ENCODE measurements at places on chromosomes 16 and 17.

DNA sequence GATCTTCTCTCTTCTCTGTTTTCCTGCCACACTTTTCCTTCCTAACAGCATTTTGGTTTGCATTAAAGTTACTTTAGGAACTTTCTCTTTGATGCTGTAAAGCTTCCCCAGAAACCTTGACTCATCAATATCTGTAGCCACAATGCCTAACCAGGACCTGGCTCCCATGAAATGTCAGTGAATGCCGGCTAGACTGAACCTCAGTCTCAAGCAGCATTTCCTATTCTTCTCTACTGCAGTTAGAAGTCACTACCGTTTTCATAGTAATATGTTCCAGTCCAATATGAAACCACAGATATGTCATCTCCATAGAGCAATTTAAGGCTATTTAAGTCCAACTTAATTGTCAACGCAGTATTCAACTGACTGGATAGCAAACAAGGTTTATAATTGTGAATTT, 28.9 kb downstream of the ITFG1 start:
- no peak for DNase-seq

GRCh38 chr17:19656851-19657581, 8.5 kb downstream of the ALDH3A2 start:
- no peak for DNase-seq

GRCh38 chr16:7746941-7747340, 414.3 kb downstream of the RBFOX1 start:
- no peak for DNase-seq

DNA sequence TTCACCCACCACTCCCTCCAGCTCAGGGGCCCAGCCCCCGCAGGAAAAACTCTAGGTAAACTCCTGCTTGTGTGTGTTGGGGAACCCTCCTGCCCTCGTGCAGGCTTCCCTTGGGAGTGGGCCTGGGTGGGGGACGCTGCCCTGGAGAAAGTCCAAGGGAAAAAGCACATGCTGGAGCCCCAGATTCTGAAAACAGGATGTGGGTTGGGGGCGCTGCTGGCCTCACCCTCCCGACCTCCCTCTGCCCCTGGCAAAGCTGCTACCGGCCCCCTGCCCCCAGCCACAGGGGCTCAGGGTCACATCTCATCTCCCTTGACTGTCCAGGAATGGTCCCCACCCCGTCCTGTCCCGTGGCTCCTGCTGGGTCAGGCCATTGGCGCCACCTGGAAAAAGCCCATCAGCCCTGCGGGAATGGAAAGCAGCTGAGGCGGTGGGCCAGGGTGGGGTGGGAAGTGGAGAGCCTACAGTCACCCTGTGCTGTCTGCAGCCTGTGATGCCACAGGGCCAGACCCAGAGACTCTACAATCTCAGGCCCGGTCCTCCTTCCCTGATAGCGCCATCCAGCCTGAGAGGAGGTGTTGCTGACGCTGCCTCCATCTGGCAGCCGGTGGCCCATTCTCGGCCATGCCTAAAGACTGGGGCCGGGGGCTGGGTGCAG, 2.5 kb upstream of the GJD3 start:
- no peak for DNase-seq

DNA sequence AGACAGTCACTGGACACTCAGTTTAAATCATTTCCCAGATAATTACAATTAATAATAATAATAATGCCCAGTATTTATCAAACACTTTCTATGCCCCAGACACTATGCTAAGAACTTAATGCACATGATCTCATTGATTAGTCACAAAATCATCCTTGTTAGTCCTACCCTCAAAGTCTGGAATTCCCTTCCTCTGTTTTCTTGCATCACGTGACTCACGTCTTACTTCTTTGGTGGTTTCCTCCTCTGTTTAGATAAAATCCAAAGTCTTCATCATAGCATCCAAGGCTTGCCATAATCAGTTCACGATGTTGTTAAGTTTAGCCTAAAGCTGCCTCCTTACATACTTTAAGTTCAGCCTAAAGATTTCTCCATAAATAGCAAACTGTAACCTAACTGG, 471.9 kb downstream of the PMP22 start:
- DNase-seq = no peak

DNA sequence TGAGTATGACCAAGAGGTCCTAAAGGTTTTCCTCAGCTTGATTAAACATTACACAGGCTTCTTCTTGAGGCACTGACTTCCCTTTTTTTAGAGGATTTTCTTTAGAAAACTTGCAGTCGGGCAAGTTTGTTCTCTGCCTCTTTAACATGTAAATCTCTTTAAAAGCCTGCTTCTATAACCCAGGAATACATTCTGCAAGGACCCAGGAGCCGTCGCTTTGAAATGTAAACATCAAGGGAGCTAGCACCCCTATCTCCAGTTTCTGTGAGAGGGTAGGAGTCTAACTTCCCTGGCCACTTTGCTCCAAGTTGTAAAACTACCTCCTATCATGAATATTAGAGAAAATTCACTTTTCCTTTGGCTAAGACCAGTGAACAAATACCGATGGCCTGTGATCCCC, 201.5 kb upstream of the CPHXL start:
- DNase-seq = no peak

DNA sequence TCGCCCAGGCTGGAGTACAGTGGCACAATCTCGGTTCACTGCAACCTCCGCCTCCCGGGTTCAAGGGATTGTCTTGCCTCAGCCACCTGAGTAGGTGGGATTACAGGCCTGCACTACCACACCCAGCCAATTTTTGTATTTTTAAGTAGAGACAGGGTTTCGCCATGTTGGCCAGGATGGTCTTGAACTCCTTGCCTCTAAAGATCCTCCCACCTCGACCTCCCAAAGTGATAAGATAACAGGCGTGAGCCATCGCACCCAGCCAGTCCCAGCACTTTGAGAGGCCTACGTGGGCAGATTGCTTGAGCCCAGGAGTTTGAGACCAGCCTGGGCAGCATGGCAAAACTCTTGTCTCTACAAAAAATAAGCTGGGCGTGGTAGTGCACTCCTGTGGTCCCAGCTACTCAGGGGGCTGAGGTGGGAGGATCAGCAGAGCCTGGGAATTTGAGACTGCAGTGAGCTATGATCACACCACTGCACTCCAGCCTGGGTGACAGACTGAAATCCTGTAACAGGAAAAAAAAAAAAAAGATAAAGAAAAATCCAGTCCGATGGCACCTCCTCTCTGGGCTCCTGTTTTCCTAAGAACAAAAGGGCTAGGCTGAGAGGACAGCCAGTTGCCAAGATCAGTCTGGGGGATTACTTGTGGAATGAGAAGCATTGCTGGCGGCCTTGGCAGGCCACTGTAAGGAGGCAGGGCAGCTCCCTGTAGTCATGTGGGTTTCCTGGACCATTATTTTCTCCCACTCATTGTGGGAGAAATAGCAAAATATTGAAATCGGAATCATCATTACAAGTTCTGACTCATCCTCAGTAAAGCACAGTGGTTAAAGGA, 3.0 kb upstream of the PIPOX start:
- no peak for DNase-seq

DNA sequence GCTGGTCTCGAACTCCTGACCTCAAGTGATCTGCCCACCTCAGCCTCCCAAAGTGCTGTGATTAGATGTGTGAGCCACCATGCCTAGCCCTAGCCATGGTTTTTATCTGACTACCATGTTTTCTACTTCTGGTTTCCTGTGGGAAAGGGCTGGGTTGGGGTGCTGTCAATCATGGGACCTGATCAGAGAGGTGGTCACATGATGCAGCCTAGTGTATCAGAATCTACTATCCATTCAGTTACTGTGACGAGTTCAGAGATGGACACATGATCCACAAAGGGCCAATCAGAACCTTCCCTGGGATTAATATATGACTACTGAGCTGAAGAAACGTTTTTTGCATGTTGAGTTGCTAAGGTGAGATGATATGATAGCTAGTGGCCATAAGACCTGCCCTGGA, 59.1 kb downstream of the ABCC6 start:
- no peak for DNase-seq

- DNase-seq = no peak
Observed at GRCh38 chr17:66720567-66720966, 114.3 kb upstream of the CACNG5 start.

- DNase-seq = no peak
Observed at GRCh38 chr17:59762049-59762823, 54.8 kb downstream of the VMP1 start.

- DNase-seq = peak; percentile 65
Observed at GRCh38 chr17:14302091-14302430, 1.2 kb downstream of the HS3ST3B1 start.

DNA sequence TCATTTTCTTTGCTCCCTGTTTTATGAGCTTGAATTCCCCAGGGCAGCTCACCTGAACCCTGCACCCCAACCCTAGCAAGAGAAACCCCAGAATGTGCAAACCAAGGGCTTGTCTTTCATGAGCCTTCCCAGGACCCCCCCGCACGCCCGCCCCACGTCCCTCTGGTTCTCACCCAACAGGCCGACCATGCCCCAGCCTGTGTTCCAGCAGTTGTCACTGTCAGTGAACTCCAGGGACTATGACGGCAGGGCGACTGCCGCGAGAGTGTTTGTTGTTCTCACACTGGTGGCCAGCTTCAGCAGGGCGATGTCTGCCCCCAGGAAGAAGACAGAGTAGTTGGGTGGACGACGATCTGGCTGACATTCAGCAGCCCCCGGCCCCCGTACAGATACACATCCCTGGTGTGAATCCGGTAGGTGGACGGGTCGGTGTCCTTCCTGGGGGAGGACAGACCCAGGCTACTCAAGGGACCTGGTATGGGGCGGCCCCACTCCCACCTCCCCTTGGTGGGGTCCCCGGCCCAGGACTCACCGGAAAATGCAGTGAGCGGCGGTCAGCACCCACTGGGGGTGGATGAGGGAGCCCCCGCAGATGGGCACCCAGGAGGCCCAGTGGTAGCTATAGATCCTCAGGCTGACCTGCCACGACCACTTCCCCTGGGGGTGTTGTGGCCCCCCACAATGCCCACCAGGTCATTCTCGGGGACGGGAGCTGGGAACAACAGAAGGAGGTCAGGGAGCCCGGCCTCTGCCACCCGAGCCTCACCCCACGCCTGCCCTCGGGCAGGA, 20.1 kb downstream of the TPSD1 start:
- DNase-seq = no peak

DNA sequence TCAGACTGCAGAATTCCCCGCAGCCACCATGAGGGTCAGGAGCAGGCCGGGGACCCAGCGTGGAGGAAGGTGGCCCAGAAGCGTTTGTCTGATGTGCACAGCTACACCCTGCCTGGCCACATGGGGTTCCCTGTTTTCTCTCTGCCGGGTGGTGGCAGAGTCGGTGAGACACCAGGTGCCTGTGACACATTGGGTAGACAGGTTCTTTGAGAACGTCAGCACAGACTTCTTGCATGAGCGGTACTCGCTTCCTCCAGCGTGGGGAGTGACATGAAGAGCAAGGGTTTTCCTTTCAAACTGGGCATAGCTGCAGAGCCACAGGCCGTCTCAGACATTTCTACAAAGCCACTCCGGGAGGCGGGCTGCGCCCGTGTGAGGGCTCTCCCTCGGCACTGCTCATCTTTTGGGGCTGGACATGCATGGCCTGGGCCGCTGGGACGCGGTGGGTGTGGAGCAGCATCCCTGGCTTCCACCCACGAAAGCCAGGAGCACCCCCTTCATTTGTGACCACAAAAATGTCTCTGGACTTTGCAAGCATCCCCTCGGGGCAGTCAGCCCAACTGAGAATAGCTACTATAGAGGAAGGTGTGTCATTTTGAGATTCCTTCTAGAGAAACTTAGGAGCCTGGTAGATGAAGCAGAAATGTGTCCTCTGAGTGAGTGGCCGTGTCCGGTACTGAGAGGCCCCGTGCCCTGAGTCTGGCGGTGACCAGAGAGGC, 26.0 kb downstream of the NME3 start:
- DNase-seq = no peak

DNA sequence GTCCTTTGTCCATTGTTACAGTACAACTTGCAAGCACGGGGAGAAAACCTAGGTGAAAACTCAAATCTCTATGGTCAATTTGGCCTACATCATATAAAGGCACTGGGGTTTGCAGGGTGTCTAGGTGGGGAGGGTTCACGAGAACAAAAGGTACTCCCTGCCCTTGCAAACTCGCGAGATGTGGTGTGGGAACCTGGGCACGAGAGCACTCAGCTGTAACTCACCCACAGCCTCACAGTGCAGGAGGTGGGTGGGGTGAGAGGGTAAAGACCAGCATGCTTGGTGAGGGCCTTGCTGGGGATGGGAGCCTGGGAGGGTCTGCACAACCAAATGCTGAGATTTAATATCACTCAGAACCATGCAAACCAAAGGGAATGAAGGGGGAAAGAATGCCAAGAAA, 18.4 kb upstream of the ZNF594 start:
- no peak for DNase-seq

DNA sequence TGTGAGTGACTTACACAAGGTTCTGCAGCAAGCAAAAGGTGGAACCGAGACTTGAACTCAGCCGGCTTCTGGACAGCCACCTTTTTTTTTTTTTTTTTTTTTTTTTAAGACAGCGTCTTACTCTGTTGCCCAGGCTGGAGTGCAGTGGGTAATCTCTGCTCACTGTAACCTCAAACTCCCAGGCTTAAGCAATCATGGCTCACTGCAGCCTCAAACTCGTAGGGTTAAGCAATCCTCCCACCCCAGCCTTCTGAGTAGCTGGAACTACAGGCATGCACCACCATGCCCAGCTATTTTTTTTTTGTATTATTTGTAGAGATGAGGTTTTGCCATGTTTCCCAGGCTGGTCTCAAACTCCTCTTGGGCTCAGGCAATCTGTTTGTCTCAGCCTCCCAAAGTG, 55.2 kb upstream of the GOT2 start:
- no peak for DNase-seq

GRCh38 chr16:87570572-87570937, 31.8 kb upstream of the JPH3 start:
- no peak for DNase-seq

DNA sequence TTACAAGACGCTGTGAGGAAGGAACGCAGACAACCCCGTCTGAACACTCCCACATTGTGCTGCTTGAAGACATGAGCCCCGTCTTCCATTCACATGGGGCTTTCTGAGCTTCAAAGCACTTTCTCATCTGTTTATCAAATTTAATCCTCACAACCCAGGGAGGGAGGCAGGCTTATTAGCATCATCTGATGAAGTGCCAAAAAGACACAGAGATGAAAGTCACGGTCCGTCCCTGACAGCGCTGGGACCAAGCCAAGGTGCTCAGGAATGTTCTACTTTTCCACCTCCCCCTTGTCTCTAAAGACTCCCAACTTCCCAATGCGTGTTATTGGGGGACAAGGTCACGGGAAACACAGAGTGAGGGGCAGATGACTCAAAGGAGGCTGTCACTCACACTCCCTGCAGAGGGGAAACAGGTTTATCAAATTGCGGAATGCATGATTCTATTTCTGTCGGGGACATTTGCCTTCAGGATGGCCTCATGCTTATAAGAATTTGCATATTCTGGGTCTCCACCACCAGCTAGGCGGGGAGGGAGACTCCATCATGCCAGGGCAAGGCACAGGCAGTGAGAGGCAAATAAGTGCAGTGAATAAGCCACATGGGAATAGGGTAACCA, 10.7 kb downstream of the XYLT1 start:
- DNase-seq = peak; percentile 26

DNA sequence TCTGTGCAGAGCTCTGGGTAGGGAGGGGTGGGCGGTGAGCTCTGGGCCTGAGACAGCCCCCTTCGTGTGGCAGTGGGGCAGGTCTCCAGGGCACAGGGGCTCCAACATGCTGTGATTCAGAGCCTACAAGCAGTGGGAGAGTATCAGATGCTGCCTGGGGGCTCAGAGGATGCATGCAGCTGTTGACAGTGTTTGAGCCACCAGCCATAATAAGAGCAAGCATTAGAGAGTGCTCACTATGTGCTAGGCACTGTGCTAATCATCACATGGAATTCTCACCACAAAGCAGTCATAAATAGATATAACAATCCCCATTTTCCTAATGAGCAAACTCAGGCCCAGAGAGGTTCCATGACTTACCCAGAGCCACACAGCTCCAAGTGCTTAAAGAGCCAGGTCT, 8.1 kb downstream of the PDK2 start:
- DNase-seq = no peak

- DNase-seq = no peak
Observed at GRCh38 chr17:21298056-21298982, 13.8 kb downstream of the MAP2K3 start.

All from CD4-positive, alpha-beta T cell treated with Interleukin-15 for 1 hour (primary cell).